ENCODE measurements at places on chromosomes 4 and X.

GRCh38 chr4:90951037-90951436 is 823.8 kb downstream of the CCSER1 start:
- no peak for DNase-seq

GRCh38 chr4:54224996-54225597 is 4.0 kb upstream of the PDGFRA start:
- no peak for DNase-seq

- DNase-seq: no peak
These were observed 28.3 kb upstream of the MSANTD1 start for GRCh38 chr4:3220476-3221183.

DNA sequence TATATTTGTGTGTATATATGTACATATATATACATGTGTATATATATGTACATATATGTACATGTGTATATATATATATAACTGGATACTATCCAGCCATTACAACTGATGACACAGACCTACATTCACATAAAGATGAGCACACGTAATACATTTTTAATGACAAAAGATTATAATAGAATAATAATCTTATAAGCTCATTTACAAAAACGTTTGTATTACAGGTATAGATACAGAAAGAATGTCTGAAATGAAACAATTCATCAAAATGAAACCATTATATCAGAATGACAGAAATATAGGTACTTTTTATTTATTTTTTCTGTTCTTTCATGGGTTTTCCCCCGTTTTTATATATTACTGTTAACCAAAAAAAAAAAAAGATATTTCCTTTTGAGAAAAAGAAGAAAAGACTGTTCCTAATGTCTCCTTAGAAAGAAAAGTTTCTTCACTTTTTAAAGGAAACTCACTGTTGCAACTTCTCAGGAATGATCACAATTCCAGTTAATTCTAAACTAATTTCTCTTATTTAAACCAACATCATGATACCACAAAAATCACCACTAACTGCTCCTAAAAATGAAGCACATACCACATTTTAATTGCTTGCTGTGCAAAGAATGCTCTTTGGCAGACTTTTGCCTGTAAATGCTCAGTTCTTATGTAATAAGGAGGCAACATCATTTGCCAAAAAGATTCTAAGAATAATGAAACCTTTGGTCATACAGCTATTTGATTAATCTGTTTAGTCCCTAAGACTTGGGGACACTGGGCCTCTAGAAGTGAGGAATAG is 18.9 kb downstream of the LEF1 start:
- DNase-seq: no peak

DNA sequence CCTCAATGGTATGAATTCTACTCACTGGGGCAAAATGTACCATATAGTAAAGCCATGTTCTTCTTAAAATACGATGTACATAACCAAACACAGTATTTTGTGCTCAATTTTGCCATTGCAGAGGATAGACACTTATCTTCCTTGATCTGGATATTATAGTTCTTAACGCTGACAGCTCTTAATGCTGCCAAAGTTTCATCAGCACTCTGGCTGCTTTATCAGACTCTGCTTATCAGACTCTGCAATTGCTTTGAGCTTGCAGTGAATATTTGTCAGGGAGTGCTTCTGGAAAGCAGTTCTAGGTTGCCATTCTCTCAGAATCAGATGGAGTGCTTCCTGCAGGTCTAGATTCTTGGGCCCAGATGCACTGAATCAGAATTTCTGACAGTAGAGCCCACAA is 863.1 kb downstream of the CCSER1 start:
- DNase-seq: no peak

GRCh38 chr4:94590493-94590892 is 138.8 kb downstream of the PDLIM5 start:
- DNase-seq: no peak

GRCh38 chr4:106694232-106694631 is 325.7 kb upstream of the GIMD1 start:
- DNase-seq: no peak

- peak; percentile 15 for DNase-seq
These were observed 513.8 kb upstream of the FAM241A start for GRCh38 chr4:111631215-111631999.

GRCh38 chrX:65862638-65863037 is 177.2 kb downstream of the VSIG4 start:
- DNase-seq: no peak

DNA sequence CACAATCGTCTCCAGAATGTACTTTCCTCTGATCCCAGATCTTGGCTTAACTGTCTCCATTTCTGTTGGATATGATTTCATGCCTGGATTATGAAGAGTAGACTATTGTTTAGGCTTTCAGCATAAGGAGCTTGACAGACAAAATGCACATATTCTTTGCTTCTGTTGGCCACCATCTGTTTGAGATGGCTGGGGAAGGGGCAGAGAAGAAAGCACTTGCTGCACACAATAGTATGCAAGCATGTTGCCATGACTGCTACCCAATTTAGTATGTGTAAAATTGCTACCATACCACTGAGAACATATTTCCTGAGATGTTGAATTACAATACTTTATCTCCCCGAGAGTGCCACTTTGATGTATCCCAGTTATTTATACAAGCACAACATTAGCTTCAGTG is 127.9 kb upstream of the BMPR1B start:
- DNase-seq: no peak

GRCh38 chrX:134000260-134001245 is 15.2 kb upstream of the GPC3 start:
- DNase-seq: peak; percentile 24

DNA sequence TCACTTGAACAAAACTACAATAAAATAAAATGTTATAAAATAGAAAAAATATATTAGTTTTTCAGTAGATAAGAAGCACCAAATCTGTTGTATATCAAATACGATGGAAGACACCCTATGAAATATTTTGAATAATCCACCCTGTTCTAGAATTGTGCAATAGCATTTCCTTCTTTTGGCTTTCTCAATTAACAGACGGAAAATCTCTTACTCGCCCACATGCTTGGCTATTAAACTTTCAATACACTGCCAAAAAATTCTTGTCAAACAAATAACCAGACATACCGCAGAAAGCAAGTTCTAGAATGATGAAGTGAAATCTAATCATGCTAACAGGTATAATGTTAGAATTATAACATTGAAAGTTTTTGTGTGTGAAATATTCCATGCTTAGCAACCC is 671.6 kb upstream of the SLIT2 start:
- DNase-seq: no peak

DNA sequence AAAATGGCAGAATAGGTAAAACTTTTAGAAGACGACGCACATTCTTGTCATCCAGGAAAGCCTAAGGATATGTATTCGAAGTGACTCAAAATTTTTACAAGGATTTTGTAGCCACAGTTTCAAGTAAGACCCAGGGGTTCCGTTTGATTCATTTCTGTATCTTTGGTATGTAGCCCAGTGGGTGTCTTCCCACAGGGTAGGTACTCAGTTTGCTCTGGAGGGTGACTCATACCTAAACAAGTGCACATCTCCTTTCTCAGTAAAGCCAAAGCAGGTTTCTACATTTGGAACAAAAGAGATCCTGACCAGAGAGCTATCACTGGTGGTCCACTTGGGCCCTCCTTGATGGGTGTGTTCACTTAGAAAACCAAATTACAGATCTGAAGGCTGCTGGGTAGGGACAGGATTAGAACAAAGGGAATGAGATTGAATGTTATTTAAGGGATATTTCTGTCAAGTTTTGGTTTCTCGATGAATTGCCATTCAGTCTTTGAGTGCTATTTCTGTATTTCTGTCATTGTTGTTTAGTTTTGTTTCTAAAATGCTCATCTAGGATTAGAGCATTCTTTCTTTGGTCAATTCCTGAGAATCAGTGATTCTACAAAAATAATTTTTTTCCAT is 56.1 kb downstream of the PLS3 start:
- DNase-seq: no peak

DNA sequence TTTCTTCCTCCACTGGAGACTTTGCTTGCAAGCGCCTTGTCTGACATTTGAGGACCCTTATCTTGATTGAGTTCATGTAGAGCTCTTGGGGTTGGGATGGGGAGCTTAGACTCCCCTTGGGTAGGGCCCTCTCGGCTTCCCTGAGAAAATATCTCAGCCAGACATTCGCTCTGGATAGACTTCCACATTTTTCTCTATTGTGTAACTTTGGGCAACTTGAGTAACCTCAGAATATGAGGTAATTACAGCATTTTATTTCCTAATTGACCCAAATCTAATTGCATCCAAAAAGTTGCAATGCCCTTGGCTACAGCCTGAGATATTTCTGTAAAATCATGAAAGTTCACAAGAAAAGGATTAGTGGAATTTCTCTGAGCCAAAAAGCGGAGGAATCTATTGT is 102.8 kb upstream of the MXRA5 start:
- no peak for DNase-seq

DNA sequence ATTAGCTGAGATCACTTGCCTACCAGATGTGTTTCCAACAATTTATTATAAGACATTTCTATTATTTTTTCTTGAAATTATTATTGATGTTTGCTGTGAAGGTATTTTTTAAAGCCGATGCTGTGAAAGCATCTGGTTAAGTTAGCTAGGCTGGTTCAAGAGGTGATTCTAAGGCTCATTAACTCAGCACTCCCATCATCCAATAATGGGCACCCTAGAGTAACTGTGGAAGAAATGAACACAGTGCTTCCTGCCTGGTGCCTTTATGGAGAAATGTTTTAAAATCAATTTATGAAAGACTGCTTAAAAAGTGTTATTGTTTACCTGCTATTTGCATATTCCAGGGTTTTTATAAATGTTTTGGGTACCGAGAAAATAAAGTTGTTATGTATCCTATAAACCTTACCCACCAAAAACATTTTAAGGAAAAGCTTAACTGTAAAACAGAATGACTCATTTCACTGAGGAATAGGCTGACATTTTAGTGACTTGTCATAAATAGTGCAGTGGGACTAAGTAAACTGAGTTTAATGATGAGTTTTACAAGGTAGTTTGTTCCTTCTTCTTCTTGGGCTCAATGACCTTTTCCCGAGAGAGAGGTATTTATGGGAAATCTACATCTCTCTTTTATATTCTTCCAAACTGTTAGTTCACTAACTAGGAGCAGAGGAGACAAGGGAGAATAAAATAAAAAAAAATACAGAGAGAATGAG is 310.0 kb upstream of the AADAT start:
- no peak for DNase-seq

DNA sequence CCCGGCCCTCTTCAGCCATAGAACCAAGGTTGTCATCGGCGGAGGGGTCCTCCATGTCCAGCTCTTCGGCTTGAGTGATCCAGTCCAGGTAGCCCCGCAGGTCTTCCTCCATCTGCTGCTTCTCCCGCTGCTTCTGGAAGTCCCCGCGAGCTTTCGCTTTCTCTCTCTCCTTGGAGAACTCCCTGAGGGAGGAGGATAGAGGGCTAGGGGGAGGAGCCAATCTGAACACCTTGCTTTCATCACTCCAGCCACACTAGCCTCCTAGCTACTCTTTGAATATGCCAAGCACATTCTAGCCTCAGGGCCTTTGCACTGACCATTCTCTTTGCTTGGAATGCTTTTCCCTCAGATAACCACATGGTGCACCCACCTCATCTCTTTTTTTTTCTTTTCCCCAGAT is 6.2 kb downstream of the CACNA1F start:
- no peak for DNase-seq

- no peak for DNase-seq
These were observed 50.8 kb upstream of the NUDT10 start for GRCh38 chrX:51281758-51282318.

- DNase-seq: no peak
These were observed 103.2 kb upstream of the PABPC5 start for GRCh38 chrX:91331476-91331875.

GRCh38 chr4:109861916-109862511 is 14.1 kb downstream of the LRIT3 start:
- DNase-seq: no peak

- DNase-seq: no peak
These were observed 33.9 kb downstream of the TMPRSS11A start for GRCh38 chr4:67929426-67929825.

- DNase-seq: no peak
These were observed 132.9 kb upstream of the SPANXC start for GRCh38 chrX:141375011-141375760.

GRCh38 chr4:83563998-83564397 is 28.1 kb downstream of the GPAT3 start:
- no peak for DNase-seq

GRCh38 chrX:41336447-41336846 is 2.5 kb downstream of the DDX3X start:
- DNase-seq: no peak

GRCh38 chr4:98377559-98377958 is 116.4 kb downstream of the RAP1GDS1 start:
- DNase-seq: no peak

DNA sequence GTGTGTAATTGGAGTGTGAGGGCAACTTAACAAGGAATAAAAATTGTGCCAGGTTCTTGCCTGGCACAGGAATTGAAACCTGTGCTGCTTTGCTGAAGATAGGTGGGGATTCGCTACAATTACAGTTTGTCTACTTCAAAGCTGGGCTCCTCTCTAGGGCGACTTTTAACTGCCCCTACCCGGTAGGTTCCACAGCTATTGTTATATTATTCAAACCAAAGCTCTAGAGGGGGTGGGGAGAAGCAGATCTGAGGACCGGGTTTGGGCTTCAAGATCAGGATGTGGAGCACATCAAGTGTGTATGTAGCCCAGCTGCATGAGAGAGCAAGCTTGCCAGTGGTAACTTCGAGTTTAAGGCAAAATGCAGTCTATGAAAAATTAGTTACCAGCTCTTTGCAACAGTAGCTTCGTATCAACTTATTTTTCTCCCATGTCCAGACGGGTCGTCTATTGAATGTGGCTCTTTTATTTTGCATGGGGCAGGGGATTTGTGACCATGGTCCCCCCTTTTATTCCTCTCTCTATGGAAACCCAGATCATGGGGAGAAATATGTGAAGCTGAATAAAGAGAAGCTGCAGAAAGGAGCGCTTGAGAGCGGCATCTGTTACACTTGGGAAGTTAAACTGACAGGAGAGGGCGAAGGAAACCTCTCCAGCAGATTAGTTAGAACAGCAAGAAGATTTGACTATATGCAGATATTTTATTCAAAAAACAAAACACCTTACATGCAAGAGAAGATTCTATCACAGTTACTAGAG is 3.2 kb upstream of the POU3F4 start:
- DNase-seq: no peak

- no peak for DNase-seq
These were observed 103.3 kb upstream of the PCDH18 start for GRCh38 chr4:137635601-137636000.

GRCh38 chr4:52572936-52573485 is 86.1 kb downstream of the USP46 start:
- no peak for DNase-seq

DNA sequence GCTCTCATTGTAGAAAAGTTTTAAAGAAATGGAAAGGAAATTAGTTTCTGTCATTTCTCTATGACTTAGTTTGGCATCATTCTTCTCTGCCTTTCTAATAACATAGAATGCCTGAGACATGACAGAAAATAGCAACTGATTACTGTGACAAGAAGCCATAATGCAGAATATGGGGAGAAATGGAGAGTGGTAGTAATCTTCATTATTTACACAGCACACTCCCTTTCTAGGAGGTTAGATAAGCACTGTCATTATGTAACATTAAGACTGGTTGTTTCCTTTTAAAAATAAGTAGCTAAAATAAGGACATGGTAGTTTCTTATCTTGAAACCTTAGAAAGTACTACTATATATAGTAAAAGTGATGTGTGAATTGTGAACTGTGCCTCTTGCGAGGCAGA is 1227.9 kb upstream of the PABPC4L start:
- no peak for DNase-seq

All from NB4 (cell line).